ENCODE measurements at places on chromosomes 1 and 21.

- DNase-seq: no peak
These were observed 955 bp upstream of the UBE2G2 start for GRCh38 chr21:44802396-44803153.

DNA sequence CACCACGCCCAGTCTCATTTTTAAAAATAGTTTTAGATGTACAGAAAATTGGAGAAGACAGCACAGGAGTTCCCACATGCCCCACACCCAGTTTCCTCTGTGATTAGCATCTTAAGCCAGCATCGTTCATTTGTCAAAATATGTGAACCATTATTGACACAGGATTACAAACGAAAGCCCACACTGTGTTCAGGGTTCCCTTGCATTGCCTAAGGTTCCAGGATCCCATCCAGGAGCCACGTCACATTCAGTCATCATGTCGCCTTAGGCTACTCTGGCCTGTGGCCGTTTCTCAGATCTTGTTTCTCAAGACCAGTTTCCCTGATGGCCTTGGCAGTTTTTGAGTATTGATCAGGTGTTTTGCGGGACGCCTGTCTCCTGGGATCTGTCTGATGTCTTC lies 34.7 kb upstream of the TNFRSF1B start:
- DNase-seq: no peak

GRCh38 chr1:192376374-192376773 lies 59.6 kb downstream of the RGS21 start:
- no peak for DNase-seq

GRCh38 chr1:12565094-12565965 lies 52.7 kb downstream of the DHRS3 start:
- DNase-seq: no peak

GRCh38 chr1:186446152-186446551 lies 14.8 kb downstream of the PDC start:
- no peak for DNase-seq

DNA sequence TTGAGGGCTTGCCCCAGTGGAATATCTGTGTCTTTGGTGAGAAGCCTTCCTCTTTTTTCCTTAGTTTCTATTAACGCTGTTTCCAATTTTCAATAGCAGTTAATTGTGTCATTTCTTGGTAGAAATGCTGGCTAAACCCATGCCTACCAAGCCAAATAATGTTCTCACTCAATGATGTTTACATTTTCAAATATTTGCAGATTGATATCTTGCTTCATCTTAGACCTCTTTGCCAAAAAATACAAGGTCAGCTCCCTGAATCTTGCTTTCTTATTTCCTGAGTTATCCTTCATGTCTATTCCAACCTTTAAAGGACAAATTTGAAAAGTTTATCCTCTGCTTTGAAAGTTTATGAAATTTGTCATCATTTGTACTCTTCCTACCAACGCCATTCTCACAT lies 5.1 kb downstream of the KCNJ15 start:
- no peak for DNase-seq

DNA sequence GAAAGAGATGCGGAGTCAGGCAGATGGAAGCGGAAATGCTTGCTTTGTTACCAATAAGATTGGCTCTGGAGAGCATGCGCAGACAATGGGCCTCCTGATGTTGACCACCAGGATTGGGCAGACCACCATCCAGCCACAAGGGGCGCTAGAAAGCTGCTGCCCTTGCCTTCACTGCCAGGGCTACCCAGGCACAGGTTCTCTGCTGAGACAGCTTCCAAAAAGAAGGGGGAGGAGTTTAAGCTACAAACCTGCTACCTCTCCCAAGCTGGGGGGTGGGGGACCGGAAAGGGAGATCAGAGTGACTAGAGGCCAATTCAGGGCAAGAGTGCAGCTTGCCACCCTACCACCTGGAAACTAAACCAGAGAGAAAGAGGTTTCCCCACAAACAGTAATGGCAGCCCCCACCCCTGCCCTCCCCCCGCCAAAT lies 369.7 kb downstream of the RRAGC start:
- peak; percentile 57 for DNase-seq

DNA sequence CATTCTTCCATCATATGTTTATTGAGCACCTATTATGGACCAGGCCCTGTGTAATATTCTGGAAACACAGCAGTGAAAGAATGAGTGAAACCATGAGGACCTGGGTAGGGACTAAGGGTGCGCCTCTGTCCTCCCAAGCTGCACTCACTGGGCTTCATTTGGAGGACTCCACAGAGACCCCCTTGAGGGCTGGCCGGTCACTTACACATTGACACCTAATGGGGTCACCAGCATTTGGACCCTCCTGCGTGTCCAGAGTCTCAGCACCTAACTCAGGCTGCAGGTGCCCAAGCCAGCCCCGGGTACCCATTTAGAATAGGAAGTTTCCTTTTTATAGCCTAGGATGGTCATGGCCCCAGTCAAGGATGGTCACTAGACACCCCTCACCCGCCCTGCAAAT lies 2.8 kb upstream of the FNDC5 start:
- peak; percentile 13 for DNase-seq

GRCh38 chr1:193211539-193211938 lies 25.1 kb upstream of the B3GALT2 start:
- DNase-seq: no peak

DNA sequence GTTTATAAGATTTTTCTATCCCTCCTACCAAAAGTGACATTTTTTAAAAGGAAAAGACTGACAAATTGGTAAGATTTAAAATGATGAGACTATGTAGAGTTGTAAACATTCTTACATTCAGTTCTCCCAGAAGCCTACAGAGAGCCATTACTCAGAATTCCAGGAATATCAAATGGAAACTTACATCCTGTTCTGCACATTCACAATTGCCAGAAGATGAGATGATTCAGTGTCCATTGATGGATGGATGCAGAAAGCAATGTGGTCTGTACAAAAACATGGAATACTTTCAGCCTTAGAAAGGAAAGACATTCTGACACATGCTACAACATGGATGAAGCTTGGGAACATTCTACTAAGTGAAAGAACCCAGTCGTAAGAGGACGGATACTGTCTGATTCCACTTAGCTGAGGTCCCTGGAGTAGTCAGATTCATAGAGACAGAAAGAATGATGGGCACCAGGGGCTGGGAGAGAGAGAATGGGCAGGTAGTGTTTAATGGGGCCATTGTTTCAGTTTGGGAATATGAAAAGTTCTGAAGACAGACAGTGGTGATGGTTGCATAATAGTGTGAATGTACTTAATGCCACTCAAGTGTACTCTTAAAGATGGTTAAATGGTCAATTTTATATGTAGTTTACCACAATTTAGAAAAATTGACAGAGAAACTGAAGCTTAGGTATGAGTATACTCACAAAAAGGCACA lies 16.6 kb downstream of the MX1 start:
- DNase-seq: no peak

DNA sequence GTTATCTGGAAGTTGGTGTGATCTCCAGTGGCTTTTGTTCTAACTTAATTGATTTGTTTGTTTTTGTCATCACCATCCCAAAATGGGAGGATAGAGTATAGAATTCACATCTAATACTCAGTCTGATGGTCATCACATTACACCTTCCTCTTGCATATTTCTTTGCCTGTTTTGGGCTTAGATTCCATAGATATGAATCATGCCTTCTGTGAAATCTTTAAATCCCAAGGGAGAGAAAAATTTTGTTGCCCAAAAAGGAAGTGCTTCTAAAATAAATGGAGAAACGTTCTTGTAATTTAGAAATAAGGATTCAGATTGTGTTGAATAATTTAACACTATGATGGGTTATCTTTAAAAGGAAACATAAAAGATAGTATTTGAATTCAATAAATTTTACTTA lies 446.0 kb upstream of the LRRC7 start:
- no peak for DNase-seq

DNA sequence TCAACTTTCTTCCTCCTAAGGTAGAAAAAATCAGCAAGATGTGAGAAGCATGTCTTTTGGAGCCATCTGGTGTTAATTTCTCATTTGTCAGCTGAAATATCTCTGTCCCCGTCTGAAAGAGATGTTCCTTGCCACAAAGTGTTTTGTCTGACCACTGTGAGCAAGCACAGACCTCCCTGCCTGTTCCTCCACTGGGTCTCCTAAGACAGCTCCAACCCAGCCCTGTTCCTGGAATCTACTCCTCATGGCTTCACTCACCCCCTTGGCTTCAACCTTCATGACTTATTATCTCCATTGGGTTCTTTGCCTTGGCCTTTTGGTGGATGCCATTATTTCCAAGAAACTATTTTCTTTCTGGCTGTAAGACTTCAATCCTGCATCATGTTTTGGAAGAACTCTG lies 65.7 kb upstream of the CACHD1 start:
- no peak for DNase-seq

- no peak for DNase-seq
These were observed 20.2 kb downstream of the LMOD1 start for GRCh38 chr1:201925981-201926645.

GRCh38 chr1:21550097-21550496 lies 40.9 kb downstream of the ALPL start:
- DNase-seq: no peak

GRCh38 chr1:220768126-220768601 lies 18.5 kb upstream of the MTARC1 start:
- DNase-seq: no peak

DNA sequence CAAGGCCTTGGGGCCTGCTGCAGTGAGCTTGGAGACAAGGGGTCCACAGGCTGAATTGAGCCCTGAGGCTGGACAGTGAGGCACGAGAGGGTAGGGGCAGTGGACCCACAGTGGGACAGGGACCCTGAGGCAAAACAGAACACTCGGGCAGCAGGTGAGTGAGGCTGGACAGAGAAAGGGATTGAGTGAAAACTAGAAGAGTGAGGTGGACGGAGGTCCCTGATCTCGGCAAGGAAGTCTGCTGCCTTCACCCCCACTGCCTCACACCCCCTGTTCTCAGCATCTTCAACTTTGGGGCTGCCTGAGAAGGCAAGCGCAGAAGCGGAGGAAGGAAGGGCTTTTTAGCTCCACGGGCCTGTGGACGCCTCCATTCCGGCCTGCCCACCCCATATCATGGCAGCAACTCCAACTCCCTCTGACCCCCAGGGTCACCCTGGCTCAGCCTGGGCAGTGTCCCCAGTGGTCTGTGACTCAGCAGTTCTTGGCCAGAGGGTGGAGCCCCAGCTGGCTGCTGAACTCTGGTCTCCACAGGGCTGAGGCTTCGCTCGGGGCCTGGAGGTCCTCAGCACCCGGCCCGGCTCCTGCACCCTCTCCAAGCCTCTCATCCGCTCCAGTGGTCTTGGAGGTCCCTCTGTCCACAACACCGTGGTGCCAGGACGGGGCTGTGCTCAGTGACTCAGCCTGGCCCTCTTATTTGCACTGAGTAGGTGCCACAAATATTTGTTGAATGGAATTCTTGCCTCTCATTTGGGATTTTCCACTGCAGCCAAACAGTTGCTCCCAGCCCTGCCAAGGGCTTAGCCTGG lies 60.0 kb upstream of the EPS8L3 start:
- no peak for DNase-seq

DNA sequence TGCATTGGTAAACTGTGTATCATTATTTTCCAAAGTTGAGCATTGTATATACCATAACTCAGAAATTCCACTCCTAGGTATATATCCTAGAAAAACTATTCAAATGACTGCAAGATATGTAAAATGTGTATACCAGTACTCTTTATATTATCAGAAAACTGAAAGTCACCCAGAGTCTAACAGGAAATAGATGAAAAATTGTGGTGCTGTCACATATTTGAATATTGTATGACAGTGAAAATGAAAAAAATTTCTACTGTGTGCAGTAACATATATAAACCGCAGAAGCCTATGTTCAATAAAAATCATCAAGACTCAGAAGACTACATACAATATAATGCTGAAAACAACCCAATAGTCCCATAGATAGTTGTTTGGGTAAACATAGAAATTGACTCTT lies 74.4 kb upstream of the LYPLAL1 start:
- no peak for DNase-seq

- DNase-seq: no peak
These were observed 42.8 kb upstream of the ENAH start for GRCh38 chr1:225695578-225696337.

- no peak for DNase-seq
These were observed 935 bp upstream of the COG2 start for GRCh38 chr1:230641346-230641745.

DNA sequence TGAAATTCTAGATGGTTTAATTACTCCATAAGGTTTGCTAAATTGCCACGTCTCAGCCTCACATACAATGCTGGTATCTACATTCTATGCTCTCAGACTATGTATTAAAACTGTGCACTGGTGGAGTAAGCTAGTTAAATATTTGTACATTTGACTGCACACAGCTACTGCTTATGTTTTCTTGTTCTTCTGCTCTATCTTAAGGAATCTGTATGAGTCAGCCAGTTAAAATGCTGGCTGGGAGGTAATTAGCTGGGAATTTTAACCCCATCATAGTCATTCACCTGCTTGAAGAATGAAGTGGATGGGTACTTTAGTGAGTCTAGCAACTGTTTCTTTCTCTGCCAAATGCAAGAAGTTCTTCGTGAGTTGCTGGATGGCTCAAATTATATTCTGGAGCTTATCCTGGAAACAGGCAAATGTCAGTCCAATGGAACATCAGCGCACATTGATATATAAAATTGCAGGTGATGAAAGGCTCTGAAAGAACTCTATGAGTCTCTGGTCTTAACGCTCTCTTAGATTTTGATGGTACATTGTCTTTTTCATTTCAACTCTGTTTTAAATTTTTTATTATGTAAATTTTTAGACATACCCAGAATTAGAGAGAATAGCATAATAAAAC lies 83.4 kb downstream of the BACH1 start:
- DNase-seq: no peak

GRCh38 chr1:158180741-158181576 lies at the start of gene CD1D:
Gene CD1D (plus strand): TSS chr1:158180895. CDS start chr1:158181102, 207 bp downstream.
- no peak for DNase-seq

- peak; percentile 11 for DNase-seq
These were observed 12.5 kb downstream of the PODN start for GRCh38 chr1:53074313-53075154.

DNA sequence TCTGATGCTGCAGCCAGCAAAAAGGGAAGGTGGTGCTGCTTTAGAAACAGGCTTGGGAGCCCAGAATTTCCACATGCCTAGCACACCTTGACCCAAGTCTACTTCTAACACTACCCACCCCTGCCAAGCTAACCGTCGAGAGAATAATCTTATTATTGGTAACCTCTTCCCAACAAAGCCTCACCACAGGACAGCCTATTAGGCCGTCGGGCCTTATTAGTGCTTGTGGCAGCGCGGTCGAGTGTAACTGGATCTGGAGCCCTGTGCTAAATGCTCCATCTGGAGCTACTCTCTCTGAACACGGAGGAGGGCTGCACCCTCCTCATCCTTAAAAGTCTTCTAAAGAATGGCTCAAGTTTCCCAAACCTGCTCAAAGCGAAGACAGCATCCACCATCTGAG lies 165.5 kb upstream of the NFIA start:
- no peak for DNase-seq

All from activated naive CD4-positive, alpha-beta T cell treated with anti-CD3 and anti-CD28 coated beads, Interleukin-2, amount 50 U/mL, for 72 hours (primary cell).